ENCODE measurements at places on chromosomes 3 and 15.

DNA sequence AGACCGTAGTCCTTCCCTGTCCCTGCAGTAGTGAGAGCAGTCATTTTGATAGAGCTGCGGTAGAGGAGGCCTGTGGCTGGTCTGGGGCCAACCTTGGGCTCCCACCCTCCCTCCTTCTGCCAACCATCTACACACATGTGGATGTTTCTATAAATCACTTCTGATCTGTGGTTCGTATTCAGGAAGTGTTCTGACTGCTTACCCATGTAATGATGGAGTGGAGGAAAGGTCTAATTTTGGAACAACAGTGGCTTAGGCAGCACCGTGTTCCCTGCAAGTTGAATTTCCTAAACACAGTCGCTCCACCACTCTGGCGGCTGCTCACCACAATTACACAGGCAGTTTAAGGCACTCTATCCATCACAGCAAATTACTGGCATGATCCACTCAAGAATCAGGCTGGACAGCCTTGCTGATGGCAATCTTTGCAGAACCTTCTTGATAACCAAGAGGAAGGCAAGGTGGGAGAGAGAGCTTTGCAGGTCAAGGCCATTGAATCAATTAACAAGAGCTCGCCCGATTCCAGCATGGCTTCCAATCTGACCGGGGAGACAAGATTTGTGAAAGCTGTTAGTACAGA, 104.7 kb upstream of the VEPH1 start:
- peak; percentile 69 for DNase-seq

DNA sequence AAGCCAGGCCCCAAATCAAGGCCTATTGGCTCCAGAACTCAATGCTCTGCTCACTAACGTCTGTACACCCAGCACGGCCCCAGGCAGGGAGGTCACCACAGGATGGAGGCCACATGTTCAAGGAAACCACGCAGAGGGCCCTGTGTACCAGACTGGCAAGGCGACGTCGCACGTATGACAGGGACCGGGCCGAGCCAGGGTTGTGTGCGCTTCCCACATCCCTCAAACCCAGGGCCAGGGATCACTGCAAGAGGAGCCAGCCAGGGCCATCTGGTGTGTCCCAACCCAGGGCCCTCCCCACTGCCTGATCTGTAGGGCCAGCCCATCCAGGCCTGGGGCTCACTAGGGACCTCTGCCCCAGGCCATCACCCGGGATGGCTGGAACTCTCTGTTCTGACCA, 62.0 kb downstream of the ZNF445 start:
- DNase-seq = no peak

- peak; percentile 25 for DNase-seq
Measured at GRCh38 chr3:132283440-132283839, 33.8 kb upstream of the ACP3 start.

DNA sequence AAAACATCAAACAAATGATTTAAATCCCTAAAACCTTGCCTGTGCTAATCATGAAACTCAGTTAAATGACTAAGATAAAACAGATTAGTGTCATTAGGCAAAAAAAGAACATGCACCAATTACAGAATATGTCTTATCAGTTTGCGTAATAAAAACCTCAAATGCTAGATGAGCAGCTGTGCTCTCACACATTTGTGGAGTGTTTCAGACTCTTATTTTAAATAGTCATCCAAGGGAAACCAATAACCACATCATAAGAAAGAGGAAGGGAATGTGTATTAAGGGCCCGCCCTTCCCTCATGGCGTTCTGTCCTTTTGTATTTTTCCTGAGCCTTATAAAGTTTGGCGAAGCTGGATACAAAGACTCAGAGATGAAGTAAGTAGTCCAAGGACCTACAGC, 6.6 kb downstream of the SAMMSON start:
- no peak for DNase-seq

- no peak for DNase-seq
Measured at GRCh38 chr3:194995922-194996321, 275.0 kb downstream of the XXYLT1 start.

GRCh38 chr3:73556520-73557372, 68.0 kb downstream of the PDZRN3 start:
- DNase-seq = peak; percentile 64

GRCh38 chr15:77966540-77967234, 110.8 kb downstream of the TBC1D2B start:
- DNase-seq = peak; percentile 73

DNA sequence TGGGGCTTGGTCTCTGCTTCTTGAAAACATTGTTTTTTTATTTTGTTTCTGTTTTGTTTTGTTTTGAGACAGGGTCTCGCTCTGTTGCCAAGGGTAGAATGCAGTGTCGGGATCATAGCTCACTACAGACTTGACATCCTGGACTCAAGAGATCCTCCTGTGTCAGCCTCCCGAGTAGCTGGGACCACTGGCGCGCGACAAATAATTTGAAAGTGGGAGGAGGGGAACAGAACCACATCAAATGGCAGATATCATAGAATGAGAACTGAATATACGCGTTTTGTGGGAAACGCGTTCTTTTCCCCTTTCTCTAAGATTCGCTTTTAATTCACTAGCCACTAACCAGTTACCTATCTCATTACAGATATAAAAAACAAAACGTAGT, 641 bp upstream of the VPS13C start:
- DNase-seq = no peak

DNA sequence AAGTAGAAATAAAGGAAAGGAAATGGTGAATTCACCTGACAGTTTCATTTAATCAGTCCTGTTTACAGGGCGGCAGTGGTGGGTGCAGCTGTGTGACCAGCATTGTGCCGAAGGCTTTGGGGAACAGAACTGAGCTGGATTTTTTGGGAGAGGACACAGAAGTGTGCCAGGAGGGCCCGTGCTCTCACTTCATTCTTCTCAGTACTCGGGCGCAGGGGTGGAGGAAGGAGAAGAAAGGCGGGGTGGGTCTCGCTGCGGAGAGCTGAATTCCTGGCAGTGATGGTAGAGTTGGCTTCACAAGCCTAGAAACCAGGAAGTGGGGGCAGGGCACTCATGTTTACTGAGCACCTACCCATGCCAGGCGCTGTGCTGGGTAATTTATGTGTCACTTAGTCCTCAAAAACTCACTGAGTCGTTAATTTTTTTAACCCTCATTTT, 64.6 kb downstream of the CRTC3 start:
- peak; percentile 61 for DNase-seq

DNA sequence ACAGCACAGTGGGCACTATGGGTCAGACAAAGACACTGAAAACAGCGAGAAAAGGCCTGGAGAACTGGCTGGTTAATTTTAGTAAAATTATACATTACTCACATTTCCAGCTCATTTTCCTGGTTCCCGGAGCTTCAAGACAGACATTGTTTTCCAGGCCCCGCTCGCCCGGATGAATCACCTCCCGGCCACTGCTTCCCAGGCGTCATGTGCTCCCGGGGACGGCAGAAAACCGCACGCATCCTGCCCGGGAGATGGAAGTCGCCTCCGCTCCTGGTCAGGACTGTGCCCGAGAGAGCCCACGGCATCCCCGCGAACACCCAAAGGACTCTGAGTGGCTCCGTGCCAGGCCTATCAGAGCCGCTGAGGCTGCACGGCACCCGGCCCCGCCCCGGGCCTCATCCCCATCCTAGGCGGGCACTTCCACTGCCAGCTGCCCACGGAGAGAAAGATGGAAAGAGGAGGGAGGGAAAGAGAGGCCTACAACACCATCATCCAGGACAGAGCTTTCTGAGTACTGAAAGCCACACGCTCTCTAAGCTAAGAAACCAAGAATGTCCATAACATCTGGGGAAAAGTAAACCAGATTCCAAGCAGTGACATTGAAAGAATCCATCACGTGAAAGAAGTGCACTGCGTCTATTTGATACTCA, 75.1 kb downstream of the VGLL4 start:
- peak; percentile 85 for DNase-seq

GRCh38 chr15:55221090-55222011, 24.6 kb upstream of the RSL24D1 start:
- DNase-seq = peak; percentile 28

- DNase-seq = no peak
Measured at GRCh38 chr15:65937476-65937875, 68.2 kb downstream of the RAB11A start.

GRCh38 chr3:27903446-27903845, 181.3 kb upstream of the EOMES start:
- DNase-seq = no peak

DNA sequence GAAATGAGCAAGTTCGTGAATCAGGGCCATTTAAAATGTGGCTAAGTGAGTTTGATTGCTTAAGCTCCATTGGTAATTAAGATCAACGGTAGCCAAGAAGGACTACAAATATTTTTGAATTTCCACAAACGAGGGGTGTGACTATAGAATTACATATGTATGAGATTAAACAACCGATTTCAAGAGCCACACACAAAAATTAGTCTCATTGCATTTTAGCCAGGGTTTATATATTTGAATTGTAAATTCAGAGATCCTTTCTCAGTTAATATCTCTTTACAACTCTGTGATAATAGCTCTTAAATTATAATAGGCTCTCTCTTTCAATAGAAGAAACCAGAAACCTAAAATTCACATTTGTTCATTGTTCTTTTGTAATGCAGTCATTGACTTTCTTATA, 325.6 kb upstream of the ICE2 start:
- DNase-seq = no peak

DNA sequence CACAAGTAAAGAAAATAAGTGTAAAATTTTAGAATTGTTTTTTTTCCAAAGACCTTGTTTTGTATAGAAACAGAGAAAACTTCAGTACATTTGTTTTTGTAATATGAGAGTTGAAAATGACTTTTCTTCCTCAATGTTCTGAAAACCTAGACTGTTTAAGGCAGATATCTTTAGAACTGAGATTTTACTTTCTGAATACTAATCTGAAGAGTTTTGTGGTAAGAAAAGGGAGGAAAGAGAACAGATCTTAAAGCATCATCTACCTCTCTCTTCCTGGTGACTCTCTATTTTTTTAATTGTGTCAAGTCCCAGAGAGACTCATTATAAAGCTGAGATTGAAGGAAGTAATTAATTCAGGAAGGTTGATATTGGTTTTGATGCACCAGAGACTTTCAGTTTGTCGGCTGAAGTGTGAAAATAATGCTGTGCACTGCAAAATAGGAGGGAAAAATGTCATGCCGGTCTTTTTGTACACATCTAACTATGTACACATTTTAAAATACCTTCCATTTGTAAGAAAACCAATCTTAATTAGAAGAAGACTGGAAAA, 142.1 kb upstream of the NAALADL2 start:
- no peak for DNase-seq

- no peak for DNase-seq
Measured at GRCh38 chr15:57518779-57519405, 72.8 kb upstream of the MYZAP start.

- no peak for DNase-seq
Measured at GRCh38 chr3:166446291-166446690, 609.1 kb upstream of the BCHE start.

DNA sequence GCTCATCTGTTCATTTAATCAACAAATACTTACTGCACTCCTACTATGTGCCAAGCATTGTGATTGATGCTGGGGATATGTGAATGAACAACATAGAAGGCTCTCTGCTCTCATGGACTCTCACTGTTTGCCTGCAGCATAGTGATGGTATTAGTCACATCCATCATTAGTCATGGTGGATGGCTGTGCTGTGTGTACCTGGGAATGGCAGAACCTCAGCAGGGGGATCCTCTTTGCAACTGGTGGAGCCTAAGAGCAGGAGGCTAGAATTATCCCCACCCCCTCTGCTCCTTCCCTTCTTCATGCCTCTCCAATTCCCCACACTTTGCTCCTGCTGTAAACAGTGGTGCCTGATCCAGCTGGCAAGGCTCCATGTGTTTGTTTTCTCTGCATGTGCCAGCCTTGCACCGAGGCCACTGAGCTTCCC, 20.5 kb downstream of the BOC start:
- DNase-seq = no peak

- DNase-seq = no peak
Measured at GRCh38 chr15:61743345-61743909, 316.8 kb downstream of the VPS13C start.

DNA sequence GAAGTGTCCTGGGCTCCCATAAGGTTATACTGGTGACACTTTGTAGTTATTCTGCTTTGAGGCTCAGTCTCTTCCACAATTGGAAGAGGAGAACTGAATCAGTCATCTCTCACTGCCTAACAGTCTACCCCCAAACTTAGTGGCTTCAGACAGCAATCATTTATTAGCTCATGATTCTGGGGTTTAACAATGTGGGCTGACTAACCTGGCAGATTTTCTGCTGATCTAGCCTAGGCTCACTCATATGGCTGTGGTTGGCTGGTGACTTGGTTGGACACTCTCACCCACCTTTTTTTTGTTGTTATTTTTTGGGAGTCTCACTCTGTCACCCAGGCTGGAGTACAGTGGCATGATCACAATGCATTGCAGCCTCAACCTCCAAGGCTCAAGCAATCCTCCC, 7.1 kb downstream of the GPD1L start:
- DNase-seq = no peak

GRCh38 chr3:133211449-133211848, 173.3 kb downstream of the TMEM108 start:
- peak; percentile 26 for DNase-seq

DNA sequence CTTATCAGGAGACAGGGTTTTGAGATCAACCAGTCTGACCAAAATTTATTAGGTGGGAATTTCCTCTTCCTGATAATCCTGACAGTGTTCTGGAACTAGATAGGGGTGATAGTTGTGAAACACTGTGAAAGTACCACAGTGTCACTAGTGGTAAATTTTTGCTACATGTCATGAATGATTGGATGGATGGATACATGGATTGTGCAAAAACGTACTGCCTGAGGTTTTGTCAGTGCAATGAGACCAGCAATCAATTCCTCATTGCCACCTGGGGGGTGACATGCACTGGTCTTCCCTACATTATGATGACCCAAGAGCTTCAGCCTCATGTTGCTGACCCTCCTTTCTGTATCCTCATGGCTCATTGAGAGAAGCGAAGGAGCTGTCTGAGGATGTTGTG, 123.5 kb downstream of the SLCO3A1 start:
- DNase-seq = no peak

- no peak for DNase-seq
Measured at GRCh38 chr3:194561306-194561974, 71.8 kb downstream of the TMEM44 start.

GRCh38 chr15:75325922-75326321, 9.9 kb upstream of the COMMD4 start:
- no peak for DNase-seq

GRCh38 chr3:117217760-117218316, 508.3 kb downstream of the TUSC7 start:
- DNase-seq = no peak

GRCh38 chr3:61181874-61182273, 69.4 kb downstream of the FHIT start:
- no peak for DNase-seq

- no peak for DNase-seq
Measured at GRCh38 chr15:66117841-66118240, 135.7 kb downstream of the MEGF11 start.

Measured in femur (tissue), 1 donor.